ENCODE measurements at places on chromosomes 12 and 14.
A peak's percentile ranks its signal among the peaks of the same experiment; 100 is the strongest.

DNA sequence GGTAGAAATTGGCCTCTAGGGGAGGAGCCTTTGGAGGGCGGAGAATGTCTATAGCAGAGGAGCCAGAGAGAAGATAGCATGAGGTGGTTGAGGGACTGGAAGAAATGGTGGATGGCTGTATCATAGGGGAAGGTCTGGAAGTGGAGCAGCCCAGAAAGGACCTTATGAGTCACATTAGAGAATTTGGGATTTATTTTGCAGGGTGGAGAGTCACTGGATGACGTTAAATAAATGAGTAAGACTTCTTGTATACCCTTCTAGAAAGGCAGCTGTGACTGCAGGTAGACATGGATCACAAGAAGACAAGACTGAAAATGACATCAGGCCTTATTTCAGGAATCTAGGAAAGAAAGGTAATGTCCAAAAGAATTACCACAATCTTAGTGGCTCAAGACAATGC lies 208.2 kb upstream of the TMTC1 start:
- no peak for DNase-seq

- no peak for DNase-seq
Observed at GRCh38 chr14:92615451-92615850, 101.9 kb downstream of the RIN3 start.

- peak; percentile 58 for DNase-seq
Observed at GRCh38 chr14:104138718-104139459, 502 bp downstream of the KIF26A start.

GRCh38 chr14:91269076-91269991 lies 24.8 kb upstream of the GPR68 start:
- DNase-seq: no peak

- no peak for DNase-seq
Observed at GRCh38 chr12:107558816-107559382, 126.7 kb upstream of the PWP1 start.

DNA sequence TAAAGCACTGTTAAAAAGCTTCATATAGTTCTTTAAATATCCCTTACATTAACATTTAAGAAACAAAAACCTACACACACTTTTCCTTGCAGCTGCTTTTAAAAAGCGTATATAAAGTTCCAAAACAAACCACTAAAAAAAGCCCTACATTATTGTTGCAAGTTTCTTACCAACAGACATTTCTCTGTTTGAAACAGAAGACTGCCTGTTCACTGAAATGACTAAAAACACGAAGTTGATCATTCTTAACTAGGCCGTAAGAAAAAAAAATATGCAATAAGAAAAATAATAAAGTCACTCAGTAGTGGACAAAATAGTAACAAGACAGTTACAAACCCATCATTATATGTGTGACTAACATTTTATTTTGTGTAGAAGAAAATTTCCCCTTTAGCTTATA lies 37.3 kb downstream of the KIF21A start:
- no peak for DNase-seq

GRCh38 chr12:12521044-12521485 lies 41.6 kb downstream of the DUSP16 start:
- no peak for DNase-seq

GRCh38 chr12:66837311-66837627 lies 158.4 kb upstream of the GRIP1 start:
- DNase-seq: no peak

DNA sequence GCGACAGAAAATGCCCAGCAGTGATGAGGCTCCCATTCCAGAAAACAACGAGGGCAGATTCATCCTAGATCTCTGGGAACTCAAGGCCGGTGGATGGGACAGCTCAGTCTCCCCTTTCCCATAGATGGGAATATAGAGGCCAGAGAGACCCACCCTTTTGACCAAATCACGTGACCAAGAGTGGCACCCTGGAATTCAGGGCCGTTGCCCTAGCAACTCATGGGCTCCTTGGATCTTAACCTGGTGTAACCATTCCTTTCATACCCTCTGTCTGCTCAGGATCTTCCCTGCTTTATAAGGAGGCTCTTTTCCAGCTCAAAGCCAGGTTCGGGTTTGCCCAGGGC lies 8.4 kb upstream of the LRTM2 start:
- DNase-seq: no peak

DNA sequence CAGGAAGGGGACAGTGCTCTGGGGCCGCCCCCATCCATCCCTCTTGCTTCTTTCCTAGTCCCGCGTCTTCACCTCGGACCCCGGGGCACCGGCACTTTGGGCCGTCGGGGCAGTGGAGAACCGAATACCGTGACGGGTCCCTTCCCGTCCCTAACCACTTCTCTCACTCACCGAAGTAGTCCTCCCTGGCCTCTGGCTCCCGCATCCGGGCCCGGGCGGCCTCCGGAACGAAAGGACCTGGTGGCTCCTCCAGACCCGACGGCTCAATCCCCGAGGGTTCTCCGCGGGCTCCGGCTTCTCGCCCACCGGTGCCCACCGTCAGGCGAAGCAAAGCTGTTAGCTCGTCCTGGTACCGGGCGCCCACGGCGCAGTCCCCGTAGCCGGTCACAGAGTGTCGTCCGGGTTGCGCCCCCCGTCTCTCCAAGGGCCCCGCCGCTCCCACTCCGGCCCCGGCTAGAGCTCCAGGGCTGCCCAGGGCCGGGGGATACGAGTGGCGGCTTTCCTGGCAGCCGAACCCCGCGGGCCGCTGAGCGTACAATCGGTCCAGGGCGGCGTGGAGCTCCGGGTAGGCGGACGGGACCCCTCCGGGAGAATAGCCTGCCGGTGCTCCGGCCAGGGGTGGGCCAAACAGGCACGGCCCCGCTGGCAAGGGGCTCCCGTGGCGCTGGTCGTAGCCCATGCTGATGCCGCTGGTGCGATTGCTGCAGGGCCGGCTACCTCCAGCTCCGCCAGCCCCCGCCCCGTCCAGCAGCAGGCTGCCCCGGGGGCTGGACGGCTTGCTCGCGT lies 1.1 kb downstream of the AJUBA start:
- peak; percentile 45 for DNase-seq

- DNase-seq: no peak
Observed at GRCh38 chr12:100290016-100290415, 23.0 kb downstream of the SCYL2 start.

GRCh38 chr12:12474931-12475795 lies 87.5 kb downstream of the DUSP16 start:
- no peak for DNase-seq

GRCh38 chr14:67423424-67423823 lies 11.5 kb upstream of the PLEK2 start:
- no peak for DNase-seq

- no peak for DNase-seq
Observed at GRCh38 chr14:93764211-93764659, 24.1 kb downstream of the PRIMA1 start.

GRCh38 chr12:15427913-15428312 lies 105.6 kb downstream of the PTPRO start:
- no peak for DNase-seq
